Left lung (tissue), 14 donors: ENCODE measurements at places on chromosomes 2 and 18. TPM values are rescaled to one million over a fixed set of nuclear protein-coding genes. Genes with fewer than 3 reads are reported as not detected.

DNA sequence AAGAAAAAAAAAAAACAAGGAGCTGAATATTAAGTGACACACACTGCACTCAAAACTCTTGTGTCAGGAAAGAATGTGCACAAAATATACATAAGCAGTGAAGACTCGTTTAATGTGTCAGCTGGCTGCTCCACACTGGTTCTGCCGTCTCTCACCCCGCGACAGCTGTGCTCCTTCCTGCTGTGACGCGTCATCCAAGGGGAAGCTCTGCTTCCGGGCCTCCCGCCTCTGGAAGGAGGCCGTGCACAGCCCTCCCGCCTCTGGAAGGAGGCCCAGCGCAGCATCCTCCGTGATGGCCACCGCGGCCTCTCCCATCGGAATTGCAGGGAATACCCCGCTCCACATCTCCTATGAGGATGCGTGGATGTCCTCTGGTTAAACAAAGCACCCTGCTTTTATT lies 151.0 kb downstream of the HDAC4 start:
- DNase-seq, result peak; percentile 78

Gene HOXD11
- polyA plus RNA-seq, result not detected

DNA sequence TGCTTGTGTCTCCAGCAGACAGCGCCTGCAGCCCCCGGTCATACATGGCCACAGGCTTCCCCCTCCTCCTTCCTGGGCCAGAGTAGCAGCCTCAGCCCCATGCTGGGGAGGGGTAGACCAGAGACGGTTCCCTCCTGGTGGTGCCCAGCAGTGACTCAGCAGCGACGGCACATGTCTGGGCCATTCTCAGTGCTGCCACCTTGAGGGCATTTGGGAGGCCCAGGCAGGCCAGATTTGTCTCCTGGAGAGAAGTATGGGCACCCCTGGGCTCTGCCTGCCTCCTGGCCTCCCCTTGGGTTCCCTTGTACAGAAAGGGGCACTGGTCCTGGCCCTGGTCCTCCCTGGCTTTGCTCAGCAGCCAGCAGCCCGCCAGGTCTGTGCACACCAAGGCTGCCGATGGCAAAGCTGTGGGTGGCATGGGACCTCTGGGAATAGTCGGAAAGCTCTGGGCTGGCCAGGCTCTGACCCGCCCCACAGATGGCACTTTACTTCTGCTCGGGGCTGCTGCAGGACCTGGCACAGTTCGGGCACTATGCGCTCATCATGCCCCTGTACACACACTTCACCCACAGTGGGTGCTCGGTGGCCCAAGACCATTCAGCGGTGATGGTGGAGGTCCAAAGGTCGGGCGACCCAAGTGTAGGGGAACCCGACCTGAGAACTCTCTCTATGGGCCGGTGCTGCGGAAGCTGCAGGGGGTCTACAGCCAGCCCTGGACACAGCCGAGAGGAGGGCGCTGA lies 11.4 kb upstream of the ALPI start:
- no peak for DNase-seq

Gene OR6B2
- polyA plus RNA-seq, result not detected

DNA sequence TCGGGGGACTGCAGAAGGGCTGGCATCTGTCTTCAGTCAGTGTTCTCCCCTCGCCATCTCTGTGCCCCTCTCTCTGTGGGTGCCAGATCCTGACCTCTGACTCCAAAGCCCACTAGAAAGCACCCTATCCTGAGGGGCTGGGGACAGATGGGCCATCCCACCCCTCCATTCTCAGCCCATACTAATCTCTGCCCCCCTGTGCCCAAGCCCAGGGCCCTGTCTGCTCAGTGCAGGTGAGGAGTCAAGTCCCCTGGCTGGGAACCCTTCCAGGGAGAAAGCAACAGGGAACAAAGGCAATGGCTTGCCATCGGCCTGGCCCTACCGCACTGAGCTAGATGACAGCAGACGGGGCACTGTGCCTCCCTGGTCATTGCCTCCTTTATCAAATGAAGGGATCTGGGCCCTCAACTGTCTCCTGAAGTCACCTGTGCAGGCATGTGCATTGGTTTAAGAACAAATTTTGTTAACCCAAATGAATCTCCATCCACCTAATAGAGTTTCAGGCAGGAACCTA lies 42.7 kb upstream of the ID2 start:
- DNase-seq, result no peak

Gene IMPACT
- 46.2 TPM for polyA plus RNA-seq

GRCh38 chr2:147223553-147224060 lies 621.2 kb upstream of the ACVR2A start:
- DNase-seq, result no peak

Gene ZNF513
- polyA plus RNA-seq, result 12.8 TPM

DNA sequence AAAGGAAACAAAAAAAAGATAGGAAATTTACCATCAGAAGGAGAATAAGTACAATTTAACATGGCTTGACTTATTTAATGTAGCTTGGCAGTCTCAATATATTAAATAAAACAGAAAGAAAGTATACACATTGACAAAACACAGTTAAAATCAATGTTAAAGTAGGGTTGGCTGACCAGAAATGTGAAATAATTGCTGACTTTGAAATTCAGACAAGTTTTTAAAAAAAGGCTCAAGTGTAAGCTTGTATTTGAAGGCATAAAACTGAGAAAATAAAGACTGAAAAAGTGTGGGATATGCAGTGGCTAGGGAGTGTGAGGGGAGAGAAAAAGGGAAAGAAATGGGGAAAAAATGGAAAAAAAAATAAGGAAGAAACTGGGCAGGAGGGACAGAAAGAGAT lies 665.8 kb downstream of the LRP1B start:
- no peak for DNase-seq

DNA sequence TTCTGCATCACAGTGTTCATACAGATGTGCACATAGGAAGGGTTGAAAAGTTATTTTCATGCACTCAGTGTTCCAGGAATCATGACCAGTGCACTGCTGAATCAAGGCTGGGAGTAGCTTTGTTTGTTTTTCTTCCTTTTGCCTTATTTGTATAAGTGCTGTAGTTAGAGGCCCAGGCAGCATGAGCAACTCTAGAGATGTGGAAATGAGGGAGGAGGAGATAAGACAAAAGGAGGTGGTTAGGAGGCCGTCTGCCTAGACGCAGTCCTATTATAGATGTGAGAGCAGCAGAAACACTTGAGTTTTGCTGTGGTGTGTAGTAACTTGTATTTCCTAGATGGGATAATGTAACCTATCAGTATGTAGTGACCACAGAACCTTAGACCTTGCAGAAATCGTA lies 264.3 kb upstream of the RASGRP3 start:
- DNase-seq, result no peak

DNA sequence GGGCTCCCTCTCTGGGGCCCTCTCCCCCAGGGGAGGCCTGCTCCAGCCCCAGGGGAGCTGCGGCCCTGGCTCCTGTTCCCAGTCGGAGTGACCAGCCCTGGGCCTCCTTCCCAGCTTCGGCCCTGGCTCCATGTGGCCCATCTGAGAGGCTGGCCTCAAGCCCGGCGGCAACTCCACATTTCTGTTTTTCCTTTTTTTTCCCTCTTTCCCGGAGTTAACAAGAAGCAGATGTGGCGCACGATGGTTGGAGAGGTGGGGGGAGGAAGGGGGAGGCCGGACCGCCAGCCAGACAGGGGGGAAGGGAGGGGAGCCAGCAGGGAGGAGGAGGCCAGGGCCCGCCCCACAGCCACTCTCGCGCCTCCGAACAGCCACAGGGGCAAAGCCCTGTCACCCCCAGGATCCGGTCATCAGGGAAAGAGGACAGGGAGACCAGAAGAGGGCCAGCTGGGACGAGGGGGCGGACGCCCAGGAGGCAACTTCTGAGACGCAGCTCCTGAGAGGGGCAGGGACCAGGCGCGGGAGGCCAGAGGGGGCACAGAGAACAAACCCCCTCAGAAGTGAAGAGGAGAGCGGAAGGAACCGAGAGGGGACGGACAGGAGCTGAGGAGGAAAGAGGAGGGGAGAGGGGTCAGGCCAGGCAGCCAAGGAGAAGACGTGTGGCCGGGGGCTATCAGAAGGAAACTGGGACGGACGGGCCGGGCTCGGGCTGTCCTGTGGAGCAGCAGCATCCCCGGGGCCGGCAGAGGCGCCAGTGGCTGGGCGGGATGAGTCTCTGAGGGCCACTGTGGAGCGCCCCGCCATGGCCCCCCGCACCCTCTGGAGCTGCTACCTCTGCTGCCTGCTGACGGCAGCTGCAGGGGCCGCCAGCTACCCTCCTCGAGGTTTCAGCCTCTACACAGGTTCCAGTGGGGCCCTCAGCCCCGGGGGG lies at the start of gene EMILIN1:
Gene EMILIN1 (plus strand): TSS at position 349 of the 928 bp plus-strand sequence. CDS start 451 bp downstream, at position 800.
- peak; percentile 95 for DNase-seq

Gene EVX2
- not detected for polyA plus RNA-seq

GRCh38 chr2:3492951-3493614 lies 26.2 kb downstream of the ADI1 start:
- DNase-seq, result no peak

DNA sequence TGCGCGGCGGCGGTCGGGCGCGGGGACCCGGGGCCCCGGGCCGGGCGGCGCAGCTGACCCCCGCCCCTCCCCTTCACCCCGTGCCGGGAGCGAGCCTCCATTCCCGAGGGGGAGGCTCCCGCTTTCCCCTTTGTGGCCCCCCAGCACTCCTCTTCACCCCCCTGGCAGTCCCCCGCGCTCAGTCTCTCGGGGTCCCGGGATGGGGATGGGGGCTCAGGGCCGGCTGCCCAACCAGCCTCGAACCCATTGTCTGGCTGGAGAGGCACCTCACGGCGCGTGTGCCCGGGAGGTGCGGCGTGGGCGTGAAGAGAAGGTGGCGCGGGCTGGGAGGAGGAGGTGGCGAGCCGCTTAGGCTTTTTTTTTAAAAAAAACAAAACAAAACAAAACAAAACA lies 748 bp downstream of the FMNL2 start:
- DNase-seq, result no peak

Gene ZNF514
- 36.2 TPM for polyA plus RNA-seq

DNA sequence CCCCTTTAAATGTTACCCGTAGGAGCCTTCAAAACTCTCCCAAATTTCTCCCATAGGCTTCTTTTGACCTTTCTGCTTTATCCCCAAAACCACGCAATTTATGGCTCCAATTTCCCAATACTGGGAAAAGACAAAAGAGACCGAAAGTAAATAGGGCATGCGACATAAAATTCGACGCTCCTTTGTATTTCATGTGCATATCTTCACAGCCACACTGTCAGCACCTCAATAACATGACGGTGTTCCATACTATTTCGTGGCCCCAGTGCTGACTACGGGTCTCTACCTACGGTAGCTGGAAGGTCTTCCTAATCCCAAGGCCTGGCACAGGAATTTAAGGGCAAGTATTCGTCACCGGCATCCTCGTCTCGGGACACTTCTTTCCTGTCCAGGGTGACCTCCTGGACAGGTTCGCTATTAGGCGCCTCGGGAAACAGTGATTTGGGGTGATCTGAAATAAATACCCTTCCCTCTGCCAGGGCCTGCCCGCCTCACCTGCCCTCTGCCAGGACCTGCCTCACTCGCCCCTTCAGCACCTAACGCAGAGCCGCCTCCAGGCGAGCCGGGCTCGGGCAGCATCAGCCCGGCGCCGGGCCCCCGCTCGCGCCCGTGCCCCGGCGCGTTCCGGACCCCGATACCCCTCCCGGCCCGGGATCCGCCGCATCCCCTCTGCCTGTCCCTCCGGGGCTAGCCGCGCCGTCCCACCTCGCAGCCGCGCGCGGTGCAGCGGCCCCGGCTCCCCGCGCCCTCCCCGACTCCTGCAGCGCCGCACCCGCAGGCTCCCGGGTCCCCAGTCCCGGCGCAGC lies 680 bp downstream of the DTNB start:
- no peak for DNase-seq

- DNase-seq, result peak; percentile 24
Measured at GRCh38 chr2:239149501-239149900, 251.3 kb downstream of the HDAC4 start.

DNA sequence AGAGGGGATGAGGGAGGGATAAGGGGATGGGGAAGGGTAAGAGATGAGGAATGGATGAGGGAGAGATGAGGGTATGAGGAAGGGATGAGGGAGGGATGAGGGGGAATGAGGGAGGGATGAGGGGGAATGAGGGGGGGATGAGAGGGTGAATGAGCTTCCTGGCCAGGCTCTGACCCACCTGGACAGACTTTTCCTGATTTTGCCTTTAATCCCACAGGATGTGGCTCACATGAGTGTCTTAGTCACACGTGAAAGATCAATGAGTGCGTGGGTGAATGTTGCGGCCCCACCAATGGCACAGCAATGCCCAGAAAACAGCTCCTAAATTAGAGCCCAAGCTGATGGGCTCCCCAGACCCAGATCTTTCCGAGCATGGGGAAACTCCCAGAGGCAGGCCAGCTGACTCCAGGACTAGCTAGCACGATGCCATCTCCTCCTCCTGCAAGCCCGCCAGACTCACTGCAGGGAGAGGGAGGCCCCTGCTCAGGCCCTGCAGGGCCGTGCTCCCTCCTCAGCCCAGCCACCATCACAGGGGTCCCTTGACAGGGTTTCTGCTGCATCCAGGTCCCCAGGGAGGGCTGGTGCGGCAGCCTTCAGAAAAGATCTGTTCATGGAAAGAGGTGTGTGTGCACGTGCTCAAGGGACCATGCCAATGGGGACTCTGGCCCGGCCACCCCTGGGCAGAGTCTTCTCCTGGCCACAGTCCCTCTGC lies 41.4 kb downstream of the AQP12A start:
- no peak for DNase-seq

DNA sequence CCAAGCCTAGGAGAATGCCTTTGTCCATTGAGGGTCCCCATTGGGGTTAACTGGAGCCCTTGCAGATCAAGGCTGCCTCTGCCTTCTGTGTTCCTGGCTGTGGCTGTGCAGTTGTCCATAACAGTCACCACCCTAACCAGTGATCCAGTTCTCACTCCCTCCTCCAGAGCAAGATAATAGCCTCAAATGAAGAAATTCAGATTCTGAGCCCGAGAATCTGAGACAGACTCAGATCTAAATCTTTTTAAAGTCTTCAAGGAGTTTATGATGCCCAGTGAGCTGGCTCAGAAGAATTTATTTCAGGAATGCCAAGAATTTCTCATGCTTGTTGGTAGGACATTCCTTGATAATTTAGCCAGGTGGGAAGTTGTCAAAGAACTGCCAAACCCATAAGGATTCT lies 44.3 kb upstream of the RAB6C start:
- DNase-seq, result no peak

- DNase-seq, result no peak
Measured at GRCh38 chr2:235091421-235091820, 139.6 kb downstream of the SH3BP4 start.

- no peak for DNase-seq
Measured at GRCh38 chr2:168316073-168316440, 68.7 kb upstream of the STK39 start.

Gene QPCT
- 20.8 TPM for polyA plus RNA-seq

DNA sequence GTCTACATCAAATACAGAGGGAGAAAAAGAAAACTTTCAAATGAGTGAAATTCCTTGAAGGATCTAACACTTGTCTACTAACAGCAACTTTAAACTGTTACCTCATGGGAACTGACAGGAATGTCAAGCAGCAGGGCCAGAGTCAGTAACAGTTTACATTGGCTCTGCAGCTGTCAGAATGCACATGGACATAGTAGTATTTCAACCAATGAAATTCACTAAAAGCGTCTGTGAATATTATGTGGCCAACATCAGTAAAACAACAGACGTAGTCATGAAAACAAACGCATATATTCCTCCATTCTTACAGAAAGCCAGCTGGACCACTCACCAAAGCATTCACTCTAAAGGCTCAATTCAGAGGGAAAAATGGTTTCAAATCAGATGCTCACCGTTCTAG lies 79.3 kb upstream of the RNU4ATAC start:
- DNase-seq, result no peak

Gene ATP6V1C2
- polyA plus RNA-seq, result 2.7 TPM
